Temporal lobe (tissue), 4 donors: ENCODE measurements at places on chromosomes 12 and 14. TPM values are rescaled to one million over a fixed set of nuclear protein-coding genes. Genes with fewer than 3 reads are reported as not detected.

Gene CLEC1A
- 0.98 TPM for total RNA-seq

Gene RPL10L
- 0.25 TPM for total RNA-seq

Gene CSAD
- 14.5 TPM for total RNA-seq

Gene PTMS
- 93.7 TPM for total RNA-seq

Gene KLRB1
- not detected for total RNA-seq

Gene KRT74
- total RNA-seq, result not detected
